Globus pallidus (tissue), 1 donor: ENCODE measurements at places on chromosomes 5 and 9.

- DNase-seq: no peak
Observed at GRCh38 chr9:7118633-7119032, 360.9 kb downstream of the KDM4C start.

GRCh38 chr9:104991144-104991953 is 63.4 kb upstream of the ABCA1 start:
- peak; percentile 90 for DNase-seq

DNA sequence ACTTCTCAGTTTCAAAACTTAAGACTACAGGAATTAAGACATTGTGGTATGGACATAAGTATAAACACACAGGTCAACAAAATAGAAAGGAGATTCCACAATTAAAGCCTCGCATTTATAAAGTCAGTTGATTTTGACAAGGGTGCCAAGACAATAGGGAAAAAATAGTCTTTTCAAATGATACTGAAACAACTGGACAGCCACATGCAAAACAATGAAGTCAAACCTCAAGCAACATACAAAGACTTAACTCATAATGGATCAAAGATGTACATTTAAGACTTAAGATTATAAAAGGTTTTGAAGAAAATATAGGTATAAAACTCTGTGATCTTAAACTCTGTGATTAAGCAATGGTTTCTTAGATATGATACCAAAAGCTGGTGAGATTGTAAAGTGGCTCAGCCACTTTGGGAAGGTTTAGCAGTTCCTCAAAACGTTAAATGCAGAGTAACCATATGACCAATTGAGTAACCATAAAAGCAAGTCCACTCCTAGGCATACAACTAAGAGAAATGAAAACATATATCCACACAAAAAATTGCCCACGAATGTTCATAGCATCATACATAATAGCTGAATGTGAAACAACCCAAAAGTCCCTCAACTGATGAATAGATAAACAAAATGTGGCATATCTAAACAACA is 22.0 kb downstream of the HINT1 start:
- no peak for DNase-seq

GRCh38 chr5:171654881-171655280 is 130.7 kb upstream of the SMIM23 start:
- DNase-seq: no peak

- peak; percentile 22 for DNase-seq
Observed at GRCh38 chr9:136482046-136482792, 621 bp downstream of the SEC16A start.

DNA sequence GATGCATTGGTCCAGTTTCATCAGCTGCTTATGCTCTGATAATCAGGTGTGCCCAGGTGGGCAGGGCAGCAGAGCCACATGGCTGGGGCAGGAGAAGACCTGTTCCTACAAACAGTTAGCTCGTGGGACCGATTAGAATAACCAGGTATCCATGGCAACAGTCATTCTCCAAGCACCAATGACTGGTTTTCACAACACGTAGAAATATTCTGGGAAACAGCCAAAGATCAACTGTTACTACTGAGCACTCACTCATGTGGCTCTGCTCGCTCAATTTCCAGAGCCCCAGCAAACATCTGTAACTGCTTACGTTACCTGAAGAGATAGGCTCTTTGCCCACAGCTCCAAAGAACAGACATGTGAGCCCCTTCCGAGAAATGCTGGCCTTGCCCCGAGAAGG is 302.0 kb downstream of the AGTPBP1 start:
- DNase-seq: no peak

- no peak for DNase-seq
Observed at GRCh38 chr9:95966306-95966705, 90.8 kb downstream of the ERCC6L2 start.

DNA sequence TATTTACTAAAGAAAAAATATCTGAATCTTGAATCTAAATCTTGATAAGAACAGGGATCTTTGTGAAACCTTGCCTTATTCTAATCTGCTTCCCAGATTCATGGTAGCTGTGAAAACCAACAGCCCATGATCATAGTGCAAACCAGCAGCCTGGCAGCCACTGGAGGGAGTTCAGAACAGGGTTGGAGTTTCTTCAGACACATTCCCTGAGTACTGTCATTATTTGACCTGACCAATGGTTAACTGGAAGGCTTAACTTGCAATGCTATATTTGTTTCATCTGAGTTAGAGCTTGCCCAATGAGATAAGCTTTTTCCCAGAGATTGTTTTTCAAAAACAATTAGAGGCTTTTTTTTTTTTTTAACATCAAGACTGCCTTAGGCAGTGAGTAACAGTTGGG is 47.8 kb downstream of the LOX start:
- no peak for DNase-seq

DNA sequence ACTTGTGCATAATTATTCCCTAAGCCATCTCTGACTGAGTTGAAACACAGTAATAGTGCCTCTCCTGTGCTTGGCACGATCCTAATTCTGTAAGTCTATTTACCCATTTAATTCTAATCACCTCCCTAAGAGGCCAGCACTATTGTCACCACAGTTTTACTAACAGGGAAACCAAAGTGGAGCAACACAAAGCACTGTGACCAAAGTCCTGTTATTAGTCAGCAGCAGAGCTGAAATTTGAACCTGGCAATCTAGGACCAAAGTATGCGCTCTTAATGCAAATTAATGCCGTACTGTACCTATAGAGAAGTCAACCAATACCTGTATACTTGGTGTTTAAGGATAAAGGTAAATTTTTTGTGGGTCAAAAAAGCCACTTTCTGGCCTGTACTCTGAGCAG is 77.1 kb upstream of the CNTLN start:
- no peak for DNase-seq

DNA sequence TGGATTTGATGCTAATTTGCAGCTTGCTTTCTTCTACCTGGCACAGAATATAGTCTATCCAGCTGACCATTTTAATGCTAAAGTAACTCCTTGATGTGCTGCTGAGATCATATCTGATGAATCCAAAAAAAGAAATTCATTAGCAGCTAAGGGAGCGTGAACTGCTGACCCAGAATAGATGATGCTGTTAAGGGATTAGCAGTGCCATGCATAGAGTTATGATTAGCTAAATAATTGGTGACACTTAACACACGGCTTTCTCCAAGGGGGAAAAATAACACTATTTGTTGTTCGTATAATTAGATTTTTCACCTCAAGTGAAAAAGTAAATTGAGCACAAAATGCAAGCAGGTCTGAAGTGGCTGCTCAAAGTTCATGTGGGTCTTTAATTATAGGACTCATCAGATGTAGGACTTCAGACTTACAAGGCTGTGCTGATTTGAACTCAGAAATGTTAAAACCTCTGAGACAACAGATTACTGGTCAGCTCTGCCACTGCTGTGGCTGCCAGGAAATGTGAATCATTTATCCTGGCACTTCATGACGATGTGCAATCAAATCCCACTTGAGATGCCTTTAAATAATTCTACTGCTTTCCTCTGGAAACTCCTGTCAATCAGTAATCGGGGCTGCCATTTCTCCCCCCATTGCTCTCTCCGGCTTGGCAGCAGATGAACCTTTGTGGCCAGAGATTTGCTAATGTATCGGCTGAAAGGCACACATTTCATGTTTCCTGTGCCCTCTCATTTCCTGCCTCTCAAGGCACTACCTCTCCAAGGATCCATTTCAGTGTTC is 291.6 kb upstream of the C9orf72 start:
- DNase-seq: no peak

DNA sequence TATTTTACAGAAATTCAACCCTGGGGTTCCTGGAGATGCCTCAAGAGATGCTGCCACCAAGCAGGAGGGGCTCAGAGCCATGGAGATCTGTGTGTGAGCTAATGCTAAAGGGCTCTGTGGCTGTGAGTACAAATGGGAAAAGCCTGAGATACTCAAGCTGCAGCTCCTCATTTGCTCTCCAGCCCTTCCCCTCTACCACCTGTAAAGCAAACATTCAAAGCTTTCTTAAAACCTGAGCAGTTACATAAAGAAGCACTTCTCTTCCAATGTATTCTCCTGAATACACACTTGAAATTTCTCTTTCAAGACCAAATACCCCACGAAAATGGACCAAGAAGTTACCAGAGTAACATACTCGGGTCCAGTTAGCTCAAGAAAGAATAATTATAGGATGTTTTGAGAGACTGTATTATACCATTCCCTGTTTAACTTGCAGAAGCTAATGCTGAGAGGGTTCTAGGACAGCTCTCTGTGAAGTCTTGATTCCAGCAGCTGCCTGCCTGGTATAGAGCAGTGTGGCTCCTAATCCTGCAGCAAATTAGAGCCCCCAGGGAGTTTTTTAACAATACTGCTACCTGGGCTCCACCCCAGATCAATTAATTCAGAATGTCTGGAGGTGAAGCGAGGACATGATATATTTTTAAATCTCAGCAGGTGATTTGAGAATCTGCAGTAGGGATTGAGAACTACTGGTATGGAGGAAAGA is 21.1 kb downstream of the RGS7BP start:
- DNase-seq: no peak

DNA sequence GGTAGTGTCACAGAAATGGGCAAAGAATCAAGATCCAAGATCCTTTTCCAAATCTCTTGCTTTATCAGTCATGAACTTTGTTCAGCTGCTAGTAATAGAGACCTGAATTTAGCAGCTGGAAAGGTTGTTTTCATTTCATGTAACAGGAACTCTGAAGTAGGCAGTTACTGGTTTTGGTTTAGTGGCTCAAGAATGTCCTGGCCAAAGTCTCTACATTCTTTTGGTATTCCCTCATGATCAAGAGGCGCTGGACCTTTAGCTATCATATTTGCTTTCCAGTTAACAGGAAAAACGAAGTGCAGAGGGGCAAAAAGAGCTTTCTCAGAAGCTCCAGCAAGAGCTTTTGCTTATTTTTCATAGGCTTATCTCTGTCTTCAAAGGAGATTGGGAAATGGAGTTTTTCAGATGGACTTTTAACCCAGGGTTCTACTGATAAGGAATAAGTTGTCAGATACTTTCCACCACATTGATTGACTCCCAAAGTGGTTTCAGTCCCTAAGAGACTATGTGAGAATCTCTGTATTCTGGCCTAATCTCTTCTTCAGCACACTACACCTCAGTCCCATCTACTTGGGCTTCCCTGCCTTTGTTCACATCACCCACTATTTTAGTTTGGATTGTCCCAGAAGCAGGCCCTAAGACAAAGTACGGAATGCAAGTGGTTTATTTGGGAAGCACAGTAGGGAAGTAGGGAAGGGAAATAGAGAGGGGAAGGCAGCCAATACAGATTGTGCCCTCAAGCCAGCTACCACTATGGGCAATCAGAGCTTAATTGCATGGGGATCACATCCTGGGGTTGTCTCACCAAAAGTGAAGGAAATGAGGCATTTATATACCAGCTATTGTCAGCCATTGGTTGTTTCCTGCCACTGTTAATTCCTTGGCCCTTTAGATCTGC is 359.3 kb downstream of the LRRC70 start:
- DNase-seq: no peak
